ENCODE measurements at places on chromosomes 13 and 19.

DNA sequence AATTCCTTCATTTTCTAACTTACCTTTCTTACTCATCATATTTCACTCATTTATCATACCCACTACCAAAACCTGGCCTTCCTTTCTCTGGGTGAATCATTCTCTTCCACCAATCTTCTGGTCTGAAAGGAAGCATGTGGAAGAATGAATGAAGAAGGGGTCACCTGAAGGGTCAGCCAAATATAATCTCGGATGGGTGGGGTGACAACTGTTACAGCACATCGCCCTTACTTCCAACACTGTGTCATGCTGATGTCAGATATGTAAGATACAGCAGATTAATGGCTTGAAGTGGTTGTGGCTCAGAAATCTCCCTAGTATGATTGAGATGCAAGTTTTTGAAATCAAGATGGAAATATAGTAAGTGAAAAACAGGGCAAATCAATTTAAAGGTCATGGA, 401.7 kb upstream of the HTR2A start:
- no peak for DNase-seq

- DNase-seq, result no peak
These were observed 64.9 kb downstream of the GADD45B start for GRCh38 chr19:2540646-2541454.

GRCh38 chr13:79533781-79534400, 52.9 kb downstream of the NDFIP2 start:
- DNase-seq, result no peak

DNA sequence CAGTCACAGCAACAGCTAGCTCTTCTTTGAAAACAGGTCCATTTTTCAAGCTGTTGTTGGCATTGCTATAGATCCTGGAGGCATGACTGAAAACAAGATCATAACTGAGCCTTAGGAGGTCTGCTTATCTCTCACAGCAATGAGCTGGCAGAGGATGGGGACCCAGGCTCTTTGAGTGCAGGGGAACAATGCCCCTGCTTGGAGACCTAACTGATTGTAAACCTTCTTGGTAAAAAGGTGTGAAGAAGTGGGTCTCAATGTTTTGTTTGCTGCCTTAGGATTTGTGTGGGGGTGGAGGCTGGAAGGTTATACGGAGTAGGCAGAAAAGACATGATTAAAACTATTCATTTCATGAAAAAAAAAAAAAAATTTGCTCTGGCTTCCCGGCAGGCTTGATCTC, 94.6 kb downstream of the EFNB2 start:
- DNase-seq, result no peak

DNA sequence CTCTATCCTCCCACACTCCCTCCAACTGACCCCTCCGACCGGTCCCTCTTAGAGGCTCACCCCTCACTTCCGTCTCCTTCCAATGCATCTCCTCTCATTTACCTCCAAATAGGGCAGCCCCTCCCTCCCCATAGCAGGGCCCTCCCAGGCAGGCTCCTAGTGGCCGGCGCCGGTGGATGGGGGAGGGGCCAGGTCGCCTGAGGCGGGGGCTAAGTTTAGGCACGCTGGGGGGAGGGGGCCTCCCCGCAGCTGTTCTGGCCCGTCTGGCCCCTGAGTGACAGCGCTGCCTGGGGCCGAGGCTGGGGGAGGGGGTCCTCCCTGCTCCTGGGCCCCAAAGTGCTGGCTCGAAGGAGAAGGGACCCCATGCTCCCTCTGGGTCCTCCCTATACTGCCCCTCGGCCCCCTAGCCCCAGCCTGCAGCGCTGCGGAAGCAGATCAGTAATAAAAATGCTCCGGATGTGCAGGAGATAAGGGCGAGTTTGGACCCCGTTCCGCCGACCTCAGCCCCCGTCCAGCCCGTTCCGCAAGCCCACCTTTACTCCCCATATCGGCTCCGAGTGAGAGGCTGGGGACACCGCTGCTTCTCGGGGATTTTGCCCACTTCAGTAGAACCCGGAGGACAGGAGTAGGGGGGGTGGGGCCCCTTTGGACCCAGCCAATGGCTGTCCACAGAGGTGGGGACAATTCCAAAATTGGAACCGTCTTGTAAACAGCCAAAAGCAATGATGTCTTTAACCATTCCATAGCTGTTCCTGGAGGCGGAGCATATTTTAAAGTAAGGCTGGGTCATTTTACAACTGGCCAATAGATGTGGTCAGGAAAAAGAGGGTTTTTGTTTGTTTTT, 4.0 kb downstream of the RTN2 start:
- DNase-seq, result peak; percentile 84

GRCh38 chr19:15448044-15448777, 1.5 kb downstream of the WIZ start:
- DNase-seq, result no peak

GRCh38 chr13:110836605-110836903, 78.3 kb downstream of the ANKRD10 start:
- DNase-seq, result no peak

GRCh38 chr13:24348797-24349515, 39.6 kb downstream of the C1QTNF9 start:
- DNase-seq, result no peak

GRCh38 chr13:90773681-90774080, 573.8 kb upstream of the MIR17HG start:
- no peak for DNase-seq

GRCh38 chr13:21823949-21824348, 153.1 kb downstream of the FGF9 start:
- no peak for DNase-seq

DNA sequence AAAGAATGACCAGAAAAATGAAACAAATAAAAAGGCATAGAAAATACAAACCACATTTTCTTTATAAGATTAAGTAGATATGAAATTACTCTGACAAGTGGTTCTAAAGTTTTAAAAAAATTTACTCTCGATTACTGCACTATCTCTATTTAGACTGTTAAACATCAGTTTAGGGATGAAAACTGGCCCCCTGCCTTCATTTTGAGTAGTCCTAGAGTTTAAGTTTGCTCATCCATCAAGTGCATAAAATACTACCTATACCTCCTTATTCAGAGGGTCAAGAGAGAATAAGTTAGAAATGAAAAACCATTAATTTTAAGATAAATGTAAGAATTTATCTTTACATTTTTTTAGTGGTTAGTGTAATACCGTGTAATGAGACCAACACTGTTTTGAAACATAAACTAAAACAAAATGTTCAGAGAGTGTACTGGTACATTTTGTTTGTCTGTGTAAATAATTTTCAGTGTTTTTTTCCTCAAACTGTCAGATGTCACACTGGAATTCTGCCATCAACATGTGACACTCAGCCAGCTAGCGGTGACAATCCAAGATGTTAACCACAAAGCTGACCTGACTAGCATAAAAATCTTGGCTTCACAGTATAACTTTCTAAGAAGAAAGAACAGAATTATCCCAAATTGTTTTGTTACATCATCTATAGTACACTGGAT, 184.8 kb upstream of the PCDH20 start:
- no peak for DNase-seq

DNA sequence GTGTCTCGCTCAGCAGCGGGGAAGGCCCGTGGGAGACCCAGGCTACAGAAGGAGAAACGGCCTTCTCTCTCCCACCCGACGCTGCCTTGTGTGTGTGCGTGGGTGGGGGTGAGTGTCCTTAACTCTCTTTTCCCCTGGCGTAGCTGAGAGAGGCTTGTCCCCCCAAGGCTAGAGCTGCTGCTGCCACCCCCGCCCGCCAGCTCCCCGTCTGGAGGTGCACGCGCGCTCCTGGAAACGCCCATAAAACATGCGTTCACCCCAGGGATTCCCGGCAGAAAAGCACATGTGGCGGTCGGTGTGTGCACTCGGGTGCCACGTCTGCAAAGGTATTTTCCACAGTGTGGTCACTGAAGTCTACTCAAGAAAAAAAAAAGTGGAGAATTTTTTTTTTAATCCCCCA, 36.1 kb downstream of the GADD45B start:
- peak; percentile 65 for DNase-seq

- peak; percentile 65 for DNase-seq
These were observed 6.4 kb downstream of the DOHH start for GRCh38 chr19:3494051-3494450.

- no peak for DNase-seq
These were observed 844 bp downstream of the ZNF543 start for GRCh38 chr19:57321116-57321515.

GRCh38 chr19:45306518-45307027, 16.1 kb downstream of the CKM start:
- no peak for DNase-seq

DNA sequence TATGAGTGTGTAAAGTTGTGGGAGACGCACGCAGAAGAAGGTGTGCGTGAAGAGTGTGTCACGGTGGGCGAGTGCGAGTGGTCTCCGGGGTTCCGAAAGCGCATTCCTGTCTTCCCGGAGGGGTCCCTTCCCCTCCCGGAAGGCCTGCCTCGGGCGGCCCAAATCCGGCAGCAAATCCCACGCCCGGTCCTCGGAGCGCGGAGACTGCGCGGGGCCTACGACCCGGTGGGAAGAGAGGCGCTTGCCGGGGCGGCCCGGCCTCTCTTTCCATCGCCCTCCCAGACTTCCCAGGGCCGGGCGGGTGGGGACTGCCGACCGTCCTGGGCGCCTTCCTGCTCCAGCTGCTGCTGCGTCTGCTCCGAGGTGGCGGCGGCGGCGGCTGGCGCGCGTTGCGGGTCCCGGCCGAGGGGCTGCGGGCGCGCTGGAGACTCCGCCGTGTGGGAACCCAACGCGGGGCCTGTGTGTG, 2.1 kb downstream of the ZIC5 start:
- DNase-seq, result no peak

DNA sequence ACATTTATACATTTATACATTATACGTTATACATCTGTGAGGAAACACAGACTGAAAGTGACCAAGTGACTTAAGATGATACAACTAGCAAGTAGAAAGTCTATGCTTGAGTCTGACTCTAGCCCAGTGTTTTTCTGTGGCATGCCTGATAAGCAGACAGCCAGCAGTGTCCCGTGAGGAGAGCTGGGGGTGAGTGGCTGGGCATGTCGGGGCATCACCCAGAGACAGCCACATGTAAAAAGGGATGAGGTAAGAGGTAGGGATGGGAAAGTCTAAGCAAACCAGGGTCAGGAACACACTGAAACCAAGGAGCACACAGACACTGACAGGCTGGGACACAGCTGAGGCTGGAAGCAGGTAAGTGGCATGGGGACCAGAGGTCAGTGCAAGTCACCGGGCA, 333.2 kb downstream of the FOXO1 start:
- no peak for DNase-seq

GRCh38 chr19:13646758-13647157, 117.6 kb upstream of the MRI1 start:
- no peak for DNase-seq

DNA sequence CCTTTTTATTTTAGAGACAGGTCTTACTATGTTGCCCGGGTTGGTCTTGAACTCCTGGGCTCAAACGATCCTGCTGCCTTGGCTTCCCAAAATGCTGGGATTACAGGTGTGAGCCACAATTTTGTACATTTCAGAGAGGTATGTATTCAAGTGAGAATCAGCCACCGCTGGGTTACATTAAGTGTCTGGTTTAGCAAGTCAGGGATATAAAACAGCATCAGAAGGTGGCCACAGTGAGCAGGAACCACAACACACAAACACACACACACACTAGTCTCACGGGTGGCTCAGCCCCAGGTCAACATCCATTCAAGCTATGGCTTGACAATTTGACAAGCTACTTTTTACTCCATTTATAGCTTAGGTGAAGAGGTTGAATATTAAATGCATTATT, 20.2 kb downstream of the KLK5 start:
- no peak for DNase-seq

GRCh38 chr13:57553932-57554331, 77.6 kb upstream of the PCDH17 start:
- no peak for DNase-seq

GRCh38 chr19:58543826-58544590, at the start of gene TRIM28:
Gene TRIM28, plus strand, starts transcription at chr19:58544064. Its CDS starts 694 bp downstream, at chr19:58544758.
- DNase-seq, result peak; percentile 100

GRCh38 chr19:41925208-41926003, 2.8 kb downstream of the ERFL start:
- DNase-seq, result no peak

GRCh38 chr19:18500799-18501198, 21.1 kb downstream of the ELL start:
- no peak for DNase-seq

DNA sequence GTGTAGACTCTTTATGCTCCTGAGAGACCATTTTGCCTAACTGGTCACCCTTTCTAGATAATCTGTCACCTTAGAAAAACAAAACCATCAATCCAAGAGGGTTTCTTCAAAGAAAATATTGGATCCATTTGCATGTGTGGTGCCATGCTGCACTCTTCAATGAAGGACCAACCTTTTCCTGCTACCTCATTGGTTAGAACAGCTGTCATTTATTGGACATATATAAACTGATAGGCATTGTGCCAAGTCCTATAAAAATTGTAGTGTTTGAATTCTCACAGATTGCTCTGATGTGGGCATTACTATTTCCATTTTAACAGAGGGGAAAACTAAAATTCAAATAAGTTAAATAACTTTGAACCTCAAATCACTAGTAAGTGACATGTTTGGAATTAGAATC, 333.2 kb downstream of the MYO16 start:
- no peak for DNase-seq

DNA sequence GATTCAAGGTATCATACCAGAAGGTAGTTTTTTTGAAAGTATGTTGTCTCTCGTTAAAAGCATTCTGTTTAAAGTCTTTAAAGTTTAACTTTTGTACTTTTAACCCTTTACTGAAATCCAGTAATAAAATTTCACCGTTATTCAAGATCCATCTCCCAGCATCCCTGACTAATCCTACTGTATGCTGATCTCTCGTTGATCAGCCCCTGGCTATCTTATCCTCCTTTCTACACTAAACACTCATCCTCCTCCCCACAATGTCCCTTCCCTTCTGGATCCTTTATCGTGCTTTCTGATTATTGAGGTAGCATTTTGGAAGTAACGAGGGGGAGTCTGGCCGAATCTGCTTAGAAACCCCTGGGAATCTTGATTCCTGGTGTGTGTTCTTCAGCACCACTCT, 1.3 kb downstream of the TPP2 start:
- DNase-seq, result no peak

- DNase-seq, result no peak
These were observed 1.0 kb downstream of the TIMM50 start for GRCh38 chr19:39481676-39482075.

DNA sequence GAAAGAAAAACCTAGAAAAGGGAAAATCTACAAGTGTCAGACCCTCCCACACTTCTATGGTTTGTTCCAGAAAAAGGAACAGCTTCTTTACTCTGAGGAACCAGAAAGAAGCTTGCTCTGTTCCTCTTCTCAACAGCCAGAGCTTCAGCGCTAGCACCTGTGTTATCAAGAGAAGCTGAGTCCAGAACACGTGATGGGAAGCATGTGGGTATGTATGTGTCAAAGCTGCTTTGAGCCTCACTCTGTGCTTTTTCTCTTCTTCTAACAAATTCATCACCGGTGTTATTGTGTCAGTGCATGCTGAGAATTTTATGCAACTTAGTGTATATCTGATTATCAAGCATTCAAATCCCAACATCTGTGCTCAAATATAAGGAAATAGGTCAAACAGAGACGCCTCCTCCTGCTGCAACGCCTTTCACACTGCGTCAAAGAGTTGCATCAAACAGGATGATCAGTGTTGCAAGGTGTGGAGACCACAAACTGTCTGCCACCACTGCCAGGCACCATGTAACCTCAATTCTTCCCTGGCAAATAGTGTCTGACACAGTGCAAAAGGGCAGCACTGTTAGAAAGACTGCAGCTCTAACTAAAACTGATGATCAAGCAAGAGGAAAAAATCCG, 83.9 kb downstream of the LRRC63 start:
- DNase-seq, result peak; percentile 35

Measured in GM13976 (cell line).